ENCODE measurements at places on chromosomes 16 and 17.

GRCh38 chr17:81811705-81812570 lies 8.0 kb downstream of the GCGR start:
- no peak overlapping the region for H3K4me3 ChIP-seq
- no peaks in the 10 kb centered on the region for H3K36me3 ChIP-seq
- H3K4me1 ChIP-seq, result no peaks in the 10 kb centered on the region

- H3K27ac ChIP-seq, result peak within 1 kb of the TSS; percentile 71
- H3K4me3 ChIP-seq, result peak within 1 kb of the TSS; percentile 75
- H3K27me3 ChIP-seq, result no peaks in the 10 kb centered on the region
Measured at GRCh38 chr16:74700438-74701225, at the start of gene MLKL. Gene MLKL (minus strand): TSS chr16:74700862. CDS start chr16:74695757, 5,105 bp downstream.

GRCh38 chr17:58314706-58315015 lies 13.9 kb downstream of the TSPOAP1 start:
- no peak overlapping the region for H3K27ac ChIP-seq
- no peaks in the 10 kb centered on the region for H3K27me3 ChIP-seq
- peaks cover 8% of the 10 kb centered on the region for H3K4me1 ChIP-seq
- H3K36me3 ChIP-seq, result no peaks in the 10 kb centered on the region

GRCh38 chr16:12079412-12079965 lies 103.0 kb downstream of the SNX29 start:
- H3K4me3 ChIP-seq, result no peak overlapping the region
- H3K36me3 ChIP-seq, result peaks cover 11% of the 10 kb centered on the region
- H3K4me1 ChIP-seq, result no peaks in the 10 kb centered on the region
- no peaks in the 10 kb centered on the region for H3K27me3 ChIP-seq
- DNase-seq, result no peak
- no peak overlapping the region for H3K27ac ChIP-seq

GRCh38 chr16:58197314-58198012 lies 443 bp downstream of the CSNK2A2 start:
- no peak for DNase-seq
- no peaks in the 10 kb centered on the region for H3K27me3 ChIP-seq
- H3K4me1 ChIP-seq, result peaks cover 13% of the 10 kb centered on the region
- peak overlapping the region; percentile 91 for H3K4me3 ChIP-seq
- H3K27ac ChIP-seq, result peak overlapping the region; percentile 65
- peaks cover 23% of the 10 kb centered on the region for H3K36me3 ChIP-seq

GRCh38 chr17:36907407-36907806 lies 29.9 kb upstream of the LHX1 start:
- H3K27ac ChIP-seq, result no peak overlapping the region
- no peak for DNase-seq
- no peaks in the 10 kb centered on the region for H3K27me3 ChIP-seq
- no peaks in the 10 kb centered on the region for H3K4me1 ChIP-seq
- no peak overlapping the region for H3K4me3 ChIP-seq

- no peak overlapping the region for H3K27ac ChIP-seq
- H3K36me3 ChIP-seq, result no peaks in the 10 kb centered on the region
- H3K4me1 ChIP-seq, result no peaks in the 10 kb centered on the region
- no peak overlapping the region for H3K4me3 ChIP-seq
Measured at GRCh38 chr17:2825253-2825970, 29.2 kb downstream of the RAP1GAP2 start.

- no peaks in the 10 kb centered on the region for H3K36me3 ChIP-seq
- H3K4me1 ChIP-seq, result no peaks in the 10 kb centered on the region
- H3K27ac ChIP-seq, result no peak overlapping the region
- H3K27me3 ChIP-seq, result no peaks in the 10 kb centered on the region
- no peak overlapping the region for H3K4me3 ChIP-seq
Measured at GRCh38 chr17:68803164-68803929, 151.8 kb downstream of the ABCA8 start.

GRCh38 chr16:67150047-67150832 lies 558 bp downstream of the B3GNT9 start:
- no peak overlapping the region for H3K27ac ChIP-seq
- no peaks in the 10 kb centered on the region for H3K27me3 ChIP-seq
- peaks cover 21% of the 10 kb centered on the region for H3K36me3 ChIP-seq
- DNase-seq, result no peak
- peaks cover 14% of the 10 kb centered on the region for H3K4me1 ChIP-seq
- peak overlapping the region; percentile 59 for H3K4me3 ChIP-seq

- H3K36me3 ChIP-seq, result no peaks in the 10 kb centered on the region
- no peaks in the 10 kb centered on the region for H3K27me3 ChIP-seq
- no peak for DNase-seq
- no peak overlapping the region for H3K27ac ChIP-seq
- H3K4me1 ChIP-seq, result peaks cover 53% of the 10 kb centered on the region
Measured at GRCh38 chr17:6548578-6549330, 7.6 kb downstream of the PITPNM3 start.

- peaks cover 13% of the 10 kb centered on the region for H3K36me3 ChIP-seq
- DNase-seq, result no peak
- H3K27me3 ChIP-seq, result no peaks in the 10 kb centered on the region
- peak overlapping the region; percentile 36 for H3K27ac ChIP-seq
- no peak overlapping the region for H3K4me3 ChIP-seq
Measured at GRCh38 chr17:2174468-2175293, 119.8 kb downstream of the HIC1 start.

DNA sequence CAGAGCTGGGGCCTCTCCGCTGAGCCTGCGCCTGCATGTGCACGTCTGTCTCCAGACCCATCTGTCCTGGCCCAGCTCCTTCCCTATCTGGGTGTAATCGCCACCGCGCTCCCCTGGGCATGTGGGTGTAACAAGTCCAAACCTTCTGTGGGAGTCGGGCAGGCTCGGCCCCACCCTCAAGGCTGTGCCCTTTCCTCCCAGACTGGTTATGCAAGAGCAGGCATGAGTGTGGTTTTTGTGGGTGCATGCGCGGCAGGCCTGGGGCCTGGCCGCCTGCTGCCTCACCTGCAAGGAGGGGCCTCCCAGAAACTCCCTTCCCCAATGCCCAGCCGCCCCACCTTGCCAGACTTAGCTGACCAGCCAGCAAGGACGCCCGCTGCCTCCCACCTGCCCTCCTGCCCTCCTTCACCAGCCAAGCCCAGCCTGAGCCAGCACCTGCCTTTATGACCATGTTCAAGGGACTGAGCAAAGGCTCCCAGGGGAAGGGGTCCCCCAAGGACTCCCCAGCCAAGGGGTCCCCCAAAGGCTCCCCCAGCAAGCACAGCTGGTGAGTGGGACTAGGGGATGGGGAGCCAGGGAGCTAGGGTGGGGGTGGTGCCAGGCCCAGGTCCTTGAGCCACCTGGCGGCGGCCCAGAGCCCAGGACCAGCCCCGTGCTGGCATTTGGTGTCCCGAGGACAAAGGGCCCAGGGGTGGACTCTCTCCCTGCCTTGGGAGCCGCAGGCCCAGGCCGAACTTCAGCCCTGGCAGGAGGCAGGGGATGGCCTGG lies at the start of gene EVPLL:
Gene EVPLL, plus strand, starts transcription at position 342 of the 768 bp plus-strand sequence. CDS start 3,160 bp downstream, outside the sequence.
- no peak within 1 kb of the TSS for H3K4me3 ChIP-seq
- H3K4me1 ChIP-seq, result peaks cover 19% of the 10 kb centered on the region
- H3K36me3 ChIP-seq, result no peaks in the 10 kb centered on the region

DNA sequence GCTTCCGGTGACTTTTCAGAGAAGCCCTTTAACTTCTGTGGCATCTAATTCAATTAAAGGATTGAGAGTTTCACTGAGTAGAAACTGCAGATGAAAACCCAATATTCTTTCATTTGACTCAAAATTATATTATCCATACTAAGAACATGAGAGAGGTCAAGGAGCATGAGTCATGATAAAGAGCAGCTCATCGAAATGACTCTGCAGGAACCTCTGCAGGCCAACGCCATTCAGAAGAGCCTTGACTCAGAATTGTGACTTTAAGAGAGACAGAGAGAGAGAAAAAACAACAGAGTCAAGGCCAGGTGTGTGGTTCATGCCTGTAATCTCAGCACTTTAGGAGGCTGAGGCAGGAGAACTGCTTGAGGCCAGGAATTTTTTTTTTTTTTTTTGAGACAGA lies 417.2 kb upstream of the XYLT1 start:
- no peaks in the 10 kb centered on the region for H3K36me3 ChIP-seq
- no peak overlapping the region for H3K27ac ChIP-seq
- no peaks in the 10 kb centered on the region for H3K27me3 ChIP-seq
- no peaks in the 10 kb centered on the region for H3K4me1 ChIP-seq
- DNase-seq, result no peak
- H3K4me3 ChIP-seq, result no peak overlapping the region

DNA sequence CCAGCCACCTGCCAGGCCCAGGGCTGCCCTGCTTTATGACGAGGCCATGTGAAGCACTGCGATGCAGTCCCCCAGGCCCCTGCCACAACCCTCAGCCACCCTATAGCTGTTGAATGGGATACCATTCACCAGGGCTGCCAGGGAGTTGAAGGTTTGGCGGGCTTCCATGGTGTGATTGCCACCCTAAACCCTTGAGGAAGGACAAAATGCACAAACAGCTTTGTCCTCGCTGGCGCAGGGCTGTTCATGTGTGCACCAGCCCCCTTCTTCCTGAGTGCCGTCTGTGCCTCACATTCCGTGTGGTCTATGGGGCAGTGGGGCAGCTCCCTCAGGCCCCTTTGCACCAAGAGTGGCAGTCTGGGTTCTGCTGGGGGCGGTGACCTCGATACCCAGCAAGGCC lies 25.3 kb downstream of the NARF start:
- no peak for DNase-seq
- H3K4me1 ChIP-seq, result peaks cover 5% of the 10 kb centered on the region
- H3K27me3 ChIP-seq, result no peaks in the 10 kb centered on the region
- H3K36me3 ChIP-seq, result peaks cover 22% of the 10 kb centered on the region
- no peak overlapping the region for H3K4me3 ChIP-seq

GRCh38 chr17:70702683-70703255 lies 533.4 kb downstream of the KCNJ2 start:
- no peaks in the 10 kb centered on the region for H3K36me3 ChIP-seq
- no peaks in the 10 kb centered on the region for H3K4me1 ChIP-seq
- no peaks in the 10 kb centered on the region for H3K27me3 ChIP-seq
- no peak overlapping the region for H3K27ac ChIP-seq
- H3K4me3 ChIP-seq, result no peak overlapping the region

DNA sequence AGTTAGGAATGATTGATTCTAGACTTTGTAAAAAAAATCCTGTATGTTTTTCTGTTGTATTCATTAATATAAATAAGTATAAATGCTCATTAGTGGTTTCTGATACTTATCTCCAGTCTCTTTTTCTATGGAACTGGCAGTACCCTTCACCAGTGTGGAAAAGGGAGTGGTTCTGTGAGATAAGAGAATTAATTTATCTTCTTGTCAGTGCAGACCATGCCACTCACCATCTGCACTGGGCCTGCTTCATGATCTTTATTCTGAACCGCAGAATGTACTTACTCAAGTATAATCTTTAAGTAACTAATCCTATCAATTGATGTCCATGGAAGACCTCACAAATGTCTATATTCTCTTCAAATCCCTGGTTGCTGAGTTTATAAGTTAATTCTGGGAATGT lies 836.1 kb upstream of the CDH8 start:
- no peaks in the 10 kb centered on the region for H3K27me3 ChIP-seq
- no peak overlapping the region for H3K4me3 ChIP-seq
- H3K4me1 ChIP-seq, result no peaks in the 10 kb centered on the region
- DNase-seq, result no peak
- H3K27ac ChIP-seq, result no peak overlapping the region

GRCh38 chr17:57350266-57350665 lies 93.9 kb downstream of the MSI2 start:
- no peak overlapping the region for H3K27ac ChIP-seq
- no peaks in the 10 kb centered on the region for H3K4me1 ChIP-seq
- no peak overlapping the region for H3K4me3 ChIP-seq
- H3K27me3 ChIP-seq, result no peaks in the 10 kb centered on the region
- peaks cover 6% of the 10 kb centered on the region for H3K36me3 ChIP-seq

- H3K4me1 ChIP-seq, result peaks cover 20% of the 10 kb centered on the region
- peak overlapping the region; percentile 68 for H3K27ac ChIP-seq
- H3K27me3 ChIP-seq, result no peaks in the 10 kb centered on the region
- DNase-seq, result no peak
Measured at GRCh38 chr16:81537721-81538561, 93.3 kb downstream of the CMIP start.

DNA sequence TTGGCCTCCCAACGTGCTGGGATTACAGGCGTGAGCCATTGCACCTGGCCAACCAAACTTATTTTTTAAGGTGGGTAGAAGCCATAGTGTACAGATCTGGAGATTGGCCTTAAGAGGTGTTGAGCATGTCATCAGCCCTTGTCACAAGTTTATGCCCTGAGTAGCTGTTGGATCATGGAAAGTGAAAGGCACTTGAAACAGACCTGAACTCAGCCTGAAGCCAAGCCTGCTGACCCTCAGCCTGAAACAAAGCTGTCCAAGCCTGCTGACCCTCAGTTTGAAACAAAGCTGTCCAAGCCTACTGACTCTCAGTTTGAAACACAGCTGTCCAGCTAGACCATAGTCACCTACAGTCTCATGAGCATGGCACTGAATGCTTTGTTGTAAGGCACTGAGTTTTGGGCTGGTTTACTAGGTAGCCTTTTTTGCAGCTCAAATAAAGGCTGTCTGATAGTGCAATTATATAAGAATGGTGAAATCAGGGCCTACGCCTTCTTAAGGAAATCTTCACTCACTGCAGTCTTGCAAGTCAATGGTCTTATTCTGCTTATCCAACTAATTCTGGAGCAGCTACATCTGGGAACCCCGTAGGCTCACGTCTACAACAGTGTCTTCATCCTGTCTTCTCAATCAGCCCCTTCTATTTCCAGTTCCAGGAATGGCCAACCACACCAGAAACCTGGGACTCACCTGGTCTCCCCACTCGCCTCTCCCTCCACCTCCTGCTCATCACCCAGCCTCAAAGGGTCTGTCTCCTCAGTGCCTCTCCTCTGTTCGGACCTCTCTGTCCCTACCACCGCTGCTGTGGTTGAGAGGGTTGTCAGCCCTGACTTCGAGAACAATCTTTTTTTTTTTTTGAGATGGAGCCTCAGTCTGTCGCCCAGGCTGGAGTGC lies 2.9 kb upstream of the NPIPB15 start:
- no peak for DNase-seq
- no peaks in the 10 kb centered on the region for H3K4me1 ChIP-seq
- H3K27me3 ChIP-seq, result no peaks in the 10 kb centered on the region

DNA sequence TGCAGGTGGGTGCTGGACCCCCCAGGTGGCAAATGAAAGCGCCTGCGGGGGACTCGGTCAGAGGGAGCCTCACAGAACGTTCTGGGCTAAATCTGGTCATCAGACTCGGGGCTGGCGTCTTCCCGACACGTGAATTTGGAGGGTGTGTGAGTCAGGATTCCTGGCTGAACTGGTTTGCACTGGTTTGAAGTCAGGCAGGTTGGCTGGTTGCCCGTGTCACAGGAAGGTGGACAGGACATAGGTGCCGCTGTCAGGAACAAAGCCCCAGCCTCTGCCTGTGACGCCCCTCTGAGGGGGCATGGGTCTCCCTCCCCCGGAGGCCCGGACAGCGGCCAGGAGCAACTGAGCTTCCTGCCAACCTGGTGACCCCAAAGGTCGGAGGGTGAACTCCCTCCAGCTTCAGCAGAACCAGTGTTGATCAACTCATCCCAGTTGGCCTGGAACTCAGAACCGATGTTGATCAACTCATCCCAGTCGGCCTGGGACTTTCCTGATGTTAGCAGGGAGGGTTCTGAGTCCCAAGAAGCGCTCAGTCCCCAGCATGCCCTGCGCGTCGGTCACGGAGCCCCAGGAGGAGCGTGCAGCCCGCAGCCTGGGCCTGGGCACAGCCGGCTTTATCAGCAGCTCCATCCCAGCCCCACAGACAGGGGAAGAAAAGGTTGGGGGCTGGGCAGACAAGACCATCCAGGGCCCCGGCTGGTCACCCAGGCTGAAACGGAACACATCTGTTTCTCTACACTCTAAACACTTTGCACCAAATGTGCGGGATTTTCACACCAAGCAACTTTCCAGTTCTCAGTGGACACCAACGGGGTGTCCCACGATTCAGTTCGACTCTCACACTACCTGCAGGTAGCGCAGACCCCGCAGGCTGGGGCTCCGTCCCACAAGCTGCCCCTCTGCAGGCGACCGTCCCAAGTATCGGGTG lies 14.4 kb upstream of the METRNL start:
- no peak overlapping the region for H3K4me3 ChIP-seq
- peaks cover 26% of the 10 kb centered on the region for H3K27me3 ChIP-seq
- peaks cover 3% of the 10 kb centered on the region for H3K4me1 ChIP-seq
- DNase-seq, result peak; percentile 35
